Endothelial cell of umbilical vein (primary cell): ENCODE measurements at places on chromosomes 7 and 10. TPM values are rescaled to one million over a fixed set of nuclear protein-coding genes. Genes with fewer than 3 reads are reported as not detected.

Gene SPAM1
- total RNA-seq: not detected in 2 replicates

Gene TSPAN12
- 19.0 and 19.8 TPM in 2 replicates for total RNA-seq

Gene OR2A7
- 0.21 TPM in 1 of 2 replicates, not detected in the other for total RNA-seq

Gene AGBL3
- total RNA-seq: 3.2 and 3.4 TPM in 2 replicates
